ENCODE measurements at places on chromosomes 3 and 15.

- no peak for DNase-seq
These were observed 14.4 kb downstream of the THSD4 start for GRCh38 chr15:71129669-71130068.

DNA sequence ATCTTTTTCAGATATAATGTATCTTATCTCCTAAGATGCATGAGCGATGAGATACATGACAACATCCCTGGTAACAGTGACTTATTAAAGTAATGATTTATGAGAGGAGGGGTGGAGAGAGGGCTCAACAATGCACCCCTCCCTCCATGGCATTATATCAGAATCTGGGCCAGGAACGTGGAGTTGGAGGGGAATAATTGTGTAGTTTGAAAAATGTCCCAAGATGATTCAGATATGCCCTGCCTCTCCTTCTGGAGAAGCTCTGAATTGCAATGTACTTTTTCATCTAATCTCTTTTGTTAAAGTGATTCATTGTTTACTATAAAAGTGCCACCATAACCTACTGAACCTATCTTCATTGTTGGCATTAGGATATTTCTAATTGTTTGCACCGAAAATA lies 86.5 kb downstream of the FRMD4B start:
- DNase-seq, result no peak

DNA sequence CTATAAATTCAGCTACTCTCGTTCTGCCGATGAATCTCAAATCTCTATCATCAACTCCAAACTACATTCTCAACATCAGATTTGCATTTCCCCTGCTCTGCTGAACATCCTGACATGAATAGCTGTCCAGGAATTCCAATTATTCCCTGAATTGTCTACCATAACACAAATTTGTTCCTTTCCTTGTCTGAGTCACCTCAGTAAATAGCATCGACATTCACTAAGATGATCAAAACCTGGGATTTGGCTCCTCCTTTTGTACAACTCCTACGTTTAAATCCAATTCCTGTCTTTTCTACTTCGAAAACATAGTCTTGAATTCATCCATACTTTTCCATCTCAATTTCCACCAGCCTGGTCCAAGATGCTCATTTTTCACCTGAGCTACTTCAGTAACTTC lies 107.0 kb downstream of the GREM1 start:
- no peak for DNase-seq

GRCh38 chr3:3599016-3599415 lies 200.2 kb upstream of the LRRN1 start:
- no peak for DNase-seq

- DNase-seq, result no peak
These were observed 1240.2 kb upstream of the ALCAM start for GRCh38 chr3:104126463-104126862.

DNA sequence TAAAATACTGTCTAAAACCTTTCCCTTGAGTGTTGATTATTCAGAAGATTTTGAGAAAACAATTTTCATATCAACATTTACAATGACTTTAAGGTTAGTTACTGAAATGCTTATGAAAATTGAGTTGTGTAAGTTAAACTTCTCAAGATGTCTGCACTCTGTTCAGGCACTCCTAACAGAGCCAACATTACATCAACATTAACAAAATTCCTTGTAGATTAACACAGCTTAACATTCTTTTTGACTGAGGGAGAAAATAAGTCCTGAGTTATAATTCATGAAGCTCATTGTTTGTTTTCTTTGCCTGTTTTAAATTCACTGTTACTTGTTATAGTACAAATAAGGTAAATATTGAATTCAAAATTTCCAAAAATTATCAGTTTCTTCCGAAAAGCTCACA lies 9.0 kb downstream of the ACKR4 start:
- no peak for DNase-seq

DNA sequence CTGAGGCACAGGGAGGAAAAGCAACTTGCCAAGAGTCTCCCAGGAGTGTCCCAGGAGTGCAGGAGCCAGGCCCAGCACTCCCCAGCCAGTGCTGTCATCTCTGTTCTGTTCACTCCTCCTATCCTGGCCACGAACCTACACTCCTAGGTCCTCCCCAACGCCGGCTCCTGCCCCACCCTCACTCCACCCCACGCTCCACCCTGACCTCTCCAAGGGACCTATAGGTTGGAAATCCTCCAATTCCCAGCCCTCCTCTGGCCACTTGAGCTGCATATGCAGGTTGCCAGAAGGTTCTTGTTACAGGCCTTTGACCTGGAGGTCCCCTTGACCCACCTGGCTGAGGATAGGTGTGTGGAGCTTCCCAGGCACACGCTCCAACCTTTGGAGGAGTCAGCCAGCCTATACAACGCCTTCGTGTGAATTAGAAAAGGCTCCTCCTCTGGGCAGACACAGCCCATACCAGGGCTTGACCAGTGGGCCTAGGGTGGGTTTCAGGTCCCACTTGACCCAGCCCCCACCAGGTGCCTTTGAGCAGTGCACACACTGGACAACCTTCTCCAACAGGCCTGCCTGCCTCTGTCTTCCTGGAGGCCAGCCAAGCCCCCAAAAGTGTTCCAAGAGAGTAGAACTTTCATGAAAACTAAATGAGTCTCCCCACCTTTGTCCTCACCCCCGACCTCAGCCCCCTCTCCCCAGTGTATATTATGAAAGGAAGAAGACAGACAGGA lies 167.2 kb upstream of the TLE3 start:
- DNase-seq, result no peak

- DNase-seq, result no peak
These were observed 41.8 kb downstream of the MYH15 start for GRCh38 chr3:108468577-108468976.

GRCh38 chr3:12633108-12633507 lies 30.8 kb downstream of the RAF1 start:
- DNase-seq, result no peak

GRCh38 chr3:127671523-127672428 lies 976 bp upstream of the ABTB1 start:
- no peak for DNase-seq

DNA sequence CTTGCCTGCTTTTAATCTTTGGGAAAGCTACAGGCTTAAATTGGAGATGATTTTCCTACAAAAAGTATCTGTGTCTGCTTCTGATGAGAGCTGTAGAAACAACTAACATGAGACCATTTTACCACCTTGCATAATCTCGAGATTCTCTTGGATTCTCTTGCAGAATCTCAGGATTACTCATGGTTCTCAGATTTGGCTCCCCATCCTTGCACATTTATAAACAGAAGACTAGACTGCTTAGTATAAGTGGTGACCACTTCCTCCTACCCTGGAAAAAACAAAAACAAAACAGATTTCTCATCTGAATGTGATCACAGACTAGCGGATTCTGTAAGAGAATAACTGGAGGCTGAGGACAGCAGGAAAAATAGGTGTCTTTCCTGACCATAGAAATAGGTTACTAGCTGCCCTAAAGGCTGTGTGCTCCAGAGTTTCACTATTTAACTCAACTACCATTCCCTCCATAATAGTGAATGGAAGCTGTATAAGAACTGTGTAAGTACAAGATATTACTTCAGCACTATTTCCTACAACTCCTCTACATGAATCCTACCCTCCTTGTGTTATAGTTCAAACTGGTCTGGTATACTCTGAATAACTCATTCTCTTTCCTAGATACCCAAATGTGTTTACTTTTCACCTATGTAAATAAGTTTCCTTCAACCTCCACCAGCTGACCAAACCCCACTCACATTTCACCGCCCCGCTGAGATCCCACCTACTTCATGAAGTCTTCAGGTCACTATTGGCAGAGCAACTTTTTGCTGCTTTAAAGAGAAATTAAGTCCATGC lies 122.2 kb upstream of the C2CD4B start:
- no peak for DNase-seq

GRCh38 chr3:107328069-107328468 lies 49.2 kb upstream of the CCDC54 start:
- no peak for DNase-seq

GRCh38 chr15:65612616-65612946 lies 1.6 kb upstream of the INTS14 start:
- DNase-seq, result no peak

DNA sequence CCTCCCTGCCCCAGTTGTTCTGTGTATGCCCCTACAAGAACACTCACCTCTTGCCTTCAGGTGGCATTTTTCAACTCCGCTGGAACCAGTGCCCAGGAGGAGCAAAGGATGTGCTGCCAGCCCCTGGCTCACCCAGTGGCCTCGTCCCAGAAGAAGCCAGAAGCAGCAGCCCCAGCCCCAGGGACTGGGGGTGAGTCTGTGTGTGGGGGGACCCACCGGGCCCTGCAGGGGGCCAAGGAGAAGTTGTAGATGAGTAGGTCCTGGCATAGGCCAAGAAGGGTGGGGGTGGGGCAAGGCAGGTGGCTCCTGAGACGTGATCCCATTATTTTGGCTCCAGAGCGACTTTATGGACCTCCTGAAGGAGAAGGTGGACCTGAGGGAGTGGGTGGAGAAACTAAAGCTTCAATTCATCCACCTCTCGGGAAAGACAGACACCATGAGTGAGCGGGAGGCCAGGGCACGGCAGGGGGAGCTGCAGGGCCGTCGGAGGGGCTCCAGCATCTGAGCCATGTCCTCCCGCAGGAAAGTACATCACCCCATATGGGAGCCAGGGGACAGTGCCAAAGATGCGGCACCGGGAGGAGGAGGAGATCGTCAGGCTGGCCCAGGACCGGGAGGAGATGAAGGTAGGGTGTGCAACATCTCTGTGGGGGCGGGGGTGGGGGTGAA lies 29.3 kb downstream of the NGRN start:
- DNase-seq, result no peak

GRCh38 chr3:131386429-131387165 lies 5.0 kb downstream of the NUDT16 start:
- no peak for DNase-seq

- no peak for DNase-seq
These were observed 203.6 kb downstream of the AKAP13 start for GRCh38 chr15:85583923-85584390.

GRCh38 chr3:134236505-134237170 lies 14.0 kb downstream of the RYK start:
- no peak for DNase-seq

GRCh38 chr3:105865867-105866350 lies 2.9 kb downstream of the CBLB start:
- no peak for DNase-seq

DNA sequence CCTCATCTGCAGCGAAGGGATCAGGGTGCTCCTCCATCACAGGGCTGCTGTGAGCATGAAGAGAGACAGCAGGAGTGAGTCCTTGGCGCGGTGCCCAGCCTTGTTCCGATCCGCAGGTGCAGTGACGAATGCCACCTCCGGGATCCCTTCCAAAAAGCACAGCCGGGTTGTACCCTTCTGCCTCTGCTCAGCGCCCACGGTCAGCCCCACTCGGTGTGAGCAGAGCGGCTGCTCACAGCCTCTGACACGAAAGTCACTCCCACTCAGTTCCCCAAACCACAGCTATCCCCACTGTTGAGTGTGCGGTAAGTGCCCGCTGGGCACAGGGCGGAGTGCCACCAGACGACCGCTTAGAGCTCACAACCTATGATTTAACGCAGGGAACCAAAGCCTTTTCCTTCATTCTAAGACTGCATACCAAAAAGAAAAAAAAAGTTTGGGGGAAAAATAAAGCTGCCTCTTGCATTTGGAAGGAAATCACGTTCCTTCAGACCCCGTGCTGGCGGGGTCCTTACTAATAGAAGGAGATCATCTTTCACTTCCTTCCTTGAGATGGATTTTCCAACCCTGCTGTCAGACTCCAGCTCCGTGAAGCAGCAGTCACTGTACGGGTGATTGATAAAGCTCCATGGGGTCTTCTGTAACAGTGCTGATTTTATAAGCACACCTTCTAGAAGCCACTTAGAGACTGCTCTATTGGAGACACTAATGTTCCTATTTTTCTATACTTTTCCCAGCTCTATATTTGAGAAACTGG lies 34.7 kb upstream of the TUBGCP5 start:
- DNase-seq, result no peak

GRCh38 chr15:74302821-74303359 lies 64.6 kb downstream of the CYP11A1 start:
- DNase-seq, result peak; percentile 66

GRCh38 chr15:34701536-34701935 lies 53.3 kb downstream of the GJD2 start:
- DNase-seq, result no peak

DNA sequence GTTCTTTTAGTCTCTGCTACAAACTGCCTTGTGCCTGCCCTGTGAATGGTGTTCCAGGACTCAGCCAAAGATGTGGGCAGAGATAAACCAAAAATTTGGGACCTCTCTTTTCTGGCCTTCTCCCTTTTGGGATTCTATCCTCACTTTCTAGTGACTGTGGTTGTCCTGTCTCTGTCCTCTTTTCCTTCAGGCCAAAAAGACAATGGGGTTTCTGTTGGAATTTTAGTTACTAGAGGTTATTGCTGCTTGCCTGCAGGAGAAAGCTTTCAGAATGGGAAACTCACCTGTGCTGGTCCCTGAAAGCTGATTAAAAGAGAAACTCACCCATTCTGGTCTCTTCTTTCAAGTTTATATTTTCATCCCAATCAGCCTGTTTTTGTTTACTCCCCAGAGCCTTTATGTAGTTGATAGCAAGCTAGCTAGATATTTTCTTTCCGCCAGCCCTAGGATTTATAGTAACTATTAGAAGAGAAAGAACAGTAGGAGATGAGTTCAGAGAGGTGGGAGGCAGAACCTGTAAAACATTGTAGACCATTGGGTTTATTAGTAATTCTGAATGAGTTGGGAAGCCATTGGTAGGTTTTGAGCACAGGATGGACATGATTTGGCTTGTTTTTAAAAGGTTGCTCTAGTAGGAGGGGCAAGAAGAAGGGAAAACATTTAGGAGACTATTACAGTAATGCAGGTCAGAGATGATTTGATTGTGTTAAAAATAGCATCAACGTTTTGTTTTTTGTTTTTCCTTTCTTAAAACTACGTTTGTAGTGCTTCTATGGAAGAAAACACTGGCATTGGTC lies 138.9 kb downstream of the TCF12 start:
- DNase-seq, result no peak

- no peak for DNase-seq
These were observed 95.1 kb downstream of the FOXP1 start for GRCh38 chr3:71488391-71488809.

- no peak for DNase-seq
These were observed 93.6 kb downstream of the BOC start for GRCh38 chr3:113304856-113305540.
